Activated T-cell treated with anti-CD3 and anti-CD28 coated beads for 1 hour (primary cell): ENCODE measurements at places on chromosomes 11 and 22.

DNA sequence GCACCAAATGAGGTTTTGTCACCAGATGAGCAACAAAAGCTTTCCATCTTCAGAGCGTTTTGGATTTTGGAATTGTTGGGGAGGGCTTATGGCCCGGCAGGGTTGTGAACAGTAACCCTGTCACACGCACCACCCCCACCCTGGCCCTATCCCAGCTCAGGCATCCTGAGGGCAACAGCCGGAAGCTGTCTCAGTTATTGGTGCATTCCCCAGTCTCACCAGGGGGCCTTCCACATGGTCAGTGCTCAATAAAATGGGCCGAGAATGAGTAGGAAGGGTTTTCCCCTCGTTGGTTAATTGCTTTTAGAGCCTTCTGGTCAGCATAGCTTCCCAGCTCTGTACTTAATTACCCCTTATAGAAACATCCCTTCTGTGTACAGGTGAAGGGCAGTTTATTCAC lies 46.0 kb downstream of the LRP5 start:
- no peak for DNase-seq

DNA sequence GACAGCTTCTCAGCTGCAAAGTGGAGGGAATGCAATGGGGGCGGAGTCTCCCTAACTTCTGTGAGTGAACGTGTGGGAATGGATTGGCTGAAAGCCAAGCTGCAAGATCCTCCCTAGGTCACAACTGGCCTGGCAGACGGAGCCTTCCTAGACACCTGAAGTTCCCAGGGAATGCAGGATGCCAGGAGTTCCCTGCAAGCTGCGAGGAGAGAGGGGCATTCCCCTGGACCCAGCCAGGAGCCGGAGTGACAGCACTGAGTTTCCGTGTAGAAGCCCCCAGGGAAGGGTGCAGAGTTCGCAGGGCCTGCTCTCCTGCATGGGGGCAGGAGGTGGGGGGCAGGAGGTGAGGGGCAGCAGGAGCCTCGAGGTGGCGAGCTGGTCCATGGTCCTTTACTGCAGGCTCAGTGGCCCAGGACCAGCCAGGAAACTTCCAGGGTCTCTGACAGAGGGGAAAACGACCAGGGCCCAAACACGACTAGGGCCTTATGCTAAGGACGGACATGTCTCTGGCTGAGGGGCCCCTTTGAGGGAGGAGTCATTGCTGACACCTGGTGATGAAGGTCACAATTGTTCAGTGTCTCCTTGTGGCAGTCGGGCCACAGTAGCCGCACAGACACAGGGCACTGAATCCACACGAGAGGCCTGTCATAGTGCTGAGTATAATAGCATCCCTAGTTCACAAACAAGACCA lies 141.4 kb downstream of the FBXO7 start:
- no peak for DNase-seq

- DNase-seq, result no peak
Observed at GRCh38 chr11:36091256-36091811, 147.5 kb downstream of the LDLRAD3 start.

DNA sequence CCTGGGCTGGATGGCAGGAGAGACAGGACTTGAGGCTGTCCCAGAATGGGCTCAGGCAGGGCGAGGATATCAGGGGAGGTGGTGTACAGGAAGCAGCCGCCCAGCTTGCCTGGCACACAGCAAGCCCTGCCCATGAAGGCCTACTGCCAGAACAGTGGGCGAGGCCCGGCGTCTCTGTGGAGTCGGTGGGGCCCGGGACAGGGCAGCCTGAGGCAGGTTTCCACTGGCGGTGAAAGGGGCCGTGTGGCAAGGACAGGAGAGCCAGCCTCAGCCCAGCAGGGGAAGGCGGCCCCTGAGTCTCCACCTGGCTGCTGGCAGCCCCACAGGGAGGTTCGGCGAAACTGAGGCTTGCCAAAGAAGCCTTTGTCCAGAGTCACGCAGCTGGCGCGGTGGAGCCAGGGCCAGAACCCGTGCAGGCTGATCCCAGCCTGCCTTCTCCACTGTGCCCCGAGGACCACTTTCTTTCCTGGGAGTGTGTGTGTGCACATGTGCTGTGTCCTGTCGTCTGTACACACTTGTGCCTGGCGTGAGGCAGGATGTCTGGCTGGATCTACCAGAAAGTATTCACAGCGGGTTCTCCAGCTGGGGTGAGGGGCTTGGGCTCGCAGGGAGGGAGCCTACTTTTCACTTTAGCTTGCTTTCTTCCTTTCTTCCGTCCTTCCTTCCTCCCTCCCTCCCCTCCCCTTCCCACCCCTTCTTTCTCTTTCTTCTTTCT lies 1.2 kb downstream of the TSPO start:
- DNase-seq, result peak; percentile 51

- DNase-seq, result no peak
Observed at GRCh38 chr11:20238712-20239111, 78.4 kb upstream of the DBX1 start.

DNA sequence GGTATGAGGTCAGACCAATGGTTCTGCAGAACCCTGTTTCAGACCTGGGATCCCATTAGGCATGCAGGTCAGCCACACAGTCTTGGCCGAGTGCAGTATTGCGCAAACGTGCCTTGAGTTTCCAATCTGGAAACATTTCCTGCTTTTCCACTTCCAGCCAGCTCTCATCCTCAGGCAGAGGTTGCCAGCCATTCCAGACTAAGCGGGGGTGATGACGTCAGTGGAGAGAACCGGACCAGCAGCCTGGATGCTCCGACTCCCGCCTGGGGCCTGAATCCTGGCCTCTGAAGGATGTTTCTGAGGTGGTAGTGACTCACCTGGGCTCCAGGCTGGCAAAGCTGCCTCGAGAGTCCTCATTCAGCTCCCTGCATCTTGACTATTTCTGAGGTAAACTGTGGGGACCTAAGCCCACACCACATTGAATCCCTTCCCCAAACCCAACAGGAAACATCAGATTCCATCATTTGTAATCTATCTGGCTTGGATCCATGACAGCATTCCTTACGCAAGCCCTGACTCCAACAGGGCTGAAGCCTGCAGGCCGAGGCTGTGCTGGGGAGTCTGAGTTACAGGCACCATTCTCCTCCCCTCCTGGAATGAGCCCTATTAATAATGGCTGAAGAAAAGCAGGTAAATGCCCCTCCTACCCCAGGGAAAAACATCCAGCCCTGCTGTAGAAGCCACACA lies 83.0 kb downstream of the ABTB2 start:
- DNase-seq, result no peak

GRCh38 chr11:82792822-82793569 lies 59.3 kb upstream of the FAM181B start:
- DNase-seq, result no peak

DNA sequence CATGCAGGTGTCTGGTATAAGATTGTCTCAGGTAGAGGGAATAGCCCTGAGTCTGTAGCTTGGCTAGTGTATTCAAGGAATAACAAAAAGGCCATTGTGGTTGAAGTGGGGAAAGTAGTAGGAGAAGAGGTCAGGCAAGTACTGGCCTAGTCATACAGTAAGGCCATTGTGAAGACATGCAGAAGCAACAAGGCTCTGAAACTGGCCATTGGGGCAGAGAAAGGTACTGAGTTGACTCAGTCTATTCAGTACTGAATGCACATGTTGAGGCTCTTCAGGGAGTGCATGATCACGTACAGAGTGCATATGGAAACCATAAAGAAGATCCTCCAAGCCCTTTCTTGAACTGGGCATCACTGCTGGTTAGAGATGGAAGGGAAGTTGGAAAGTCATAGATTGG lies 477.6 kb downstream of the SOX6 start:
- DNase-seq, result no peak

DNA sequence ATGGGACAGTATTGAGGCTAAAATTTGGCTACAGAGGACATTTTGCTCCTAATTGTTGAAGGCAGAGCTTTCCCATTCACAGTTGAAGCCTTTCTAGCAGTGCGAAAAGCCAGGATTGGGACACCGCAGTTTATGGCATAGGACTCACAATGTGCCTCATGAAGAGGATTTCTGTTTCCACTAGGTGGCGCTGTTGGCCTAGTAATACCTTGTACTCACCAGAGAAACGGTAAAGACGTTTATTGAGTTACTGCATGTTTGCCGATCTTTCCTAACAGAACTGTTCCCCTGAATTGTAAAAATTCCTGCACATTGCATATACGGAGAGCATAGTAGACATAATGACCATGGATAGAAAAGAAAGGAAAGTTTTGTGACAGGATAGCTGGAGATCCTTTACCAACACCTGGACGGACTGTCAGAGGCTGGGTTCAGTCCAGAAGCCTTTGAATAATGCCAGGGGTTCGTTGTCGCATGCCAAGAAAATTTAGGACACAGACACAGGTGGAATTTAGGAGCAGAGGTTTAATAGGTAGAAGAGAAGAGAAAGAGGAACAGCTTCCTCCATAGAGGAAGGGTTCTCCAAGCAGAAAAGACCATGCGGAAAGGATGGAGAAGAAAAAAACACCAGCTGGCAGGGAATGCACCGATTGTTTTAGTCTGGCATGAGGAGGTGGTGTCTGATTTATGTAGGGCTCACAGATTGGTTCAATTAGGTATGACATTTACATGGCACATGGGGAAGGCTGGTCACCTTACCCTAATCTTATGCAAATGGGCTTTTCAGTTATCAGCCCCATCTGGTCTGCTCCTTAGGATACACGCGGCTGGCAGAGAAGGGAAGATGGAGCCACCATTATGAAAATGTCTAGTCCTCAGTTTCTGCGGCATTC lies 10.8 kb upstream of the OR51D1 start:
- DNase-seq, result no peak

DNA sequence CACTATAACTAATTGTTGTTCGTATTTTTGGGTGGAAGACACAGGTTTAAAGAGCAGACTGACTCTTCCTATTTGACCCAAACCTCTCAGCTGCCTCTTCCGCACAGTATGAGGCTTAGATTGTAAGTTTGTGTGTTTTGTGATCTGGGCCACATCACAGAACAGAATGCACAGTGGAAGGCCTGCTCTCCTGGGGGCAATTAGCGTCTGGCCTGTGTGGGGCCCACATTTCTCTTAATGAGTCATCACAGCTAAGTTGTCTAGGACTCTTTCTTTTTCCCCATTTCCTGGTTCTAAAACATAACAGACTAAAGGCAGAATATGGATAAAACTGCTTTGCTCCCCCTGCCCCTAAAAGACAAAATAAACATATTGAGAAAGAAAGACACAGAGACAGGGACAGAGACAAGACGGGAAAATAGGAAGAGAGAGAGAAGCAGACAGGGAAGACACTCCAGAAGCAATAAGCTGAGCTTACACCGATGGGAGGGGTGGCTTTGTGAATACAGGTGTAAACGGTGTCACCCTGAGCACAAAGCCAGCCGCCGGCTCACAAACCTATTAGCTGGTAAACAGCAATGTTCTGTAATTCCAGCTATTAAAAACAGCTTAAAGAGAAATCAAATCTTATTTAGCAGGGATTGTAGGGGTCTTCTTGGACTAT lies 127.4 kb upstream of the OPCML start:
- no peak for DNase-seq

DNA sequence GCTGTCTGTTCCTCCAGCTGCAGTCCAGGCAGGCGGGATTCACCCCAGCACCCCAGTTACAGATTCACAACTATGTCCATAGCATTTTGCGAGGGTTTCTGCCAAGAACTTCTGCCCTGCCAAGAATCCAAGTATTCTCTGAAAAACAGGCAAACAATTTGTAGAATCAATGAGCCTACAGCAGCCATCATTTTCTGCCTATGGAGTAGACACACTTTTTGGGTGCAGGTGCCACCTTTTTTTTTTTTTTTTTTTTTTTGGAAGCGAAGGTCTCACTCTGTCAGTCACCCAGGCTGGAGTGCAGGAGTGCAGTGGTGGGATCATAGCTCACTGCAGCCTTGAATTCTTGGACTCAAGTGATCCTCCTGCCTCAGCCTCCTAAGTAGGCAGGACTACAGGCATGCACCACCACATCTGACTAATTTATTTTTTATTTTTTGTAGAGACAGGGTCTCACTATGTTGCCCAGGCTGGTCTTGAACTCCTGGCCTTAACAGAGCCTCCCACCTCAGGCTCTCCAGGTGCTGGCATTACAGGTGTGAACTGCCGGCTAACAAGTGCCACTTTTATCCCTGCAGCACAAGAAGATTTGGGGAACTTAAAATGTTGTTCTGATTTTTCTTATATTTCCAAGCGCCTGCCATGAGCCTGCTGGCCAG lies 195.1 kb downstream of the SNX19 start:
- no peak for DNase-seq

GRCh38 chr11:108592591-108593213 lies 866 bp downstream of the EXPH5 start:
- peak; percentile 22 for DNase-seq

DNA sequence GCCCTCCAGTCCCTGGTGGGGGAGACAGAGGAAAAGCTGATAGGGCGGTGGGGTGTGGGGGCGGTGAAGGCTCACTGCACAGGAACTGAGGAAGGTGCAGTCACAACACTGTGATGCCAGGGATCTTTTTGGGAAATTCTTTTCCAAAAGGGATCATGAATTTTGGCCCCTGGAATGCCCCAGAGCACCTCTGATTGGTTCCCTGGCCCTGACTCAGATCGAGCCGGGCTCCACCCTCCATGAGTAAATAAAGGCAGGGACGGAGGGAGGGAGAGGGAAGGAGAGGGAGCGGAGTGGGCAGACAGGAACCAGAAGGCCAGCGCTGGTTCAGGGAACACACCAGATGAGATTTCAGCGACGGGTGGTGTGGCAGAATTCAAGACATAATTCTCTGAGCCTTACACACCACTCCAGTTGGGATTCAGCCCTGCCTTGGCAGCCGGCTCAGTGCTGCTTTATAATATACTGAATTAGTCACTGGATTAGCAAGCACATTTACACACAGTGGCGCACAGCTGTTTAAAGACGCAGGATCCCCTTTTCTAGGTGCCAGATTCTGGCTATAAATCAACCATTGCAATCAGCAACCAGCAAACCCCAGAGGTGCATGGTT lies 80.3 kb downstream of the ETS1 start:
- DNase-seq, result no peak

GRCh38 chr11:71397331-71397860 lies 50.8 kb downstream of the DHCR7 start:
- DNase-seq, result no peak
